Stimulated activated memory B cell treated with anti-CD40 and anti-IgM and Interleukin-4, amounts not matched to agents 10 μg/mL and 1 μg/mL and 100 μg/mL, for 72 hours (primary cell): ENCODE measurements at places on chromosomes 16 and 17.

GRCh38 chr16:324451-325334 is 27.8 kb downstream of the AXIN1 start:
- peak; percentile 66 for ATAC-seq
- H3K36me3 ChIP-seq: peaks cover 6% of the 10 kb centered on the region
- peaks cover 51% of the 10 kb centered on the region for H3K4me1 ChIP-seq
- H3K27me3 ChIP-seq: no peaks in the 10 kb centered on the region
- peak overlapping the region; percentile 60 for H3K27ac ChIP-seq

DNA sequence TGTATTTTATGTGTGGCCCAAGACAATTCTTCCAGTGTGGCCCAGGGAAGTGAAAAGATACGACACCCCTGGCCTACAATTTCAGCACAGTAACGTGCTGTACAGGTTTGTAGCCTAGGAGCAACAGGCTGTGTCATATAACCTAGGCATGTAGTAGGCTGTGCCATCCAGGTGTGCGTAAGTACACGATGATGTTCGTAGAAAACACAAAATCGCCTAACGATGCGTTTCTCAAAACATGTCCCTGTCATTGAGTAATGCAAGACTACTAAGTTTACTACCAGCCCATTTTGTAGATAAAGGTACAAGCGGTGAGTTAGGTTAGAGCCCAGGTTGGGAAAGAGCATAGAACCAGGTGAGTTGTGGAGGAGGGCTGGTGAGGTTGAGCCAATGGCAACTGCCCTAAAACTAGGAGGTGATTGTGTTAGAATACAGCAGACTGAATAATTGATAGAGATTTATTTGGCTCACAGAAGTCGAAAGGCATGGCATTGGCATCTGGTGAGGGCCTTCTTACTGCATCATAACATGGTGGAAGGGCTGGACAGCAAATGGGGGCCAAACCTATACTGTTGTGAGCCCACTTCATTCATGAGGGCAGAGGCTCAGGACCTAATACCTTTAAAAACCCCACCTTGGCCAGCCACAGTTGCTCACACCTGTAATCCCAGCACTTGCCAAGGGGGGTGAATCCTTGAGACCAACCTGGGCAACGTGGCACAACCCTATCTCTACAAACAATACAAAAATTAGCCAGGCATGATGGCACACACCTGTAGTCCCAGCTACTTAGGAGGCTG is 4.2 kb downstream of the EIF1 start:
- ATAC-seq: no peak
- H3K27me3 ChIP-seq: no peaks in the 10 kb centered on the region
- H3K4me1 ChIP-seq: peaks cover 36% of the 10 kb centered on the region
- no peak overlapping the region for H3K4me3 ChIP-seq
- H3K36me3 ChIP-seq: peaks cover 52% of the 10 kb centered on the region

DNA sequence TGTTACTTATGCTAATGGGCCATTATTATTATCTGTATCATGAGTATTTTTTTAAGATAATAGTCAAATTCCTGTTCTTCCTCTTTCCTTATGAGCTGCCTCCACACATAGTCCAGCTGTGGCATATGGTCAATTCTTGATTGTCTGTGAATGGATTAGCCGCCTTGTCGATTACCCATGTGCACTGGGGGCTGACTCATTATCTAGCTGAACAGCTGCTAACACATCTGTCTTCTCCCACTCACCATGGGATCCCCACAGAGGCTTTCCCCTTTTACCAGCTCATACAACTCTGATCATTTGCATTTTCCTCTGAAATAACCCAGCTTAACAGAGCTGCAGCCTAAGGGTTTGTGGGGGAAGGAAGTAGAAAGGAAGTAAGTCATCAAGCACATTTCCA is 915.0 kb downstream of the CDH11 start:
- no peaks in the 10 kb centered on the region for H3K36me3 ChIP-seq
- no peak for ATAC-seq
- no peak overlapping the region for H3K27ac ChIP-seq
- H3K27me3 ChIP-seq: no peaks in the 10 kb centered on the region
- H3K4me3 ChIP-seq: no peak overlapping the region

DNA sequence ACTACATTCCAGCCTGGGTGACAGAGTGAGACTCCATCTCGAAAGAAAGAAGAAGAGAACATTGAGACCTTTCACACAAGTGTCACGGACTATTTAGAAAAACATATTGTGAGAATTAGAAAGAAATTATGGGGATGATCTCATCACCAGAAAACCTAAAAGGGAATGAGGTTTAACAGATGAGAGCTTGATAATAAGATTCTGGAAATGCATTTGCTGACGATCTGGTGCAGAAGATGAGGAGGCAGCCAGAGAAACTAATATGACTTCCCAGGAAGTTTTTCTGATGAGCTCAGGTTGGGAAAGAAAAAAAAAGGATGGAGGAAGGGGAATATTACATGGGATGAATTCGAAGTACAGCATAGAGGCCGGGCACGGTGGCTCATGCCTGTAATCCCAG is 10.8 kb upstream of the APOH start:
- no peaks in the 10 kb centered on the region for H3K36me3 ChIP-seq
- no peak overlapping the region for H3K27ac ChIP-seq
- no peaks in the 10 kb centered on the region for H3K4me1 ChIP-seq
- no peak overlapping the region for H3K4me3 ChIP-seq
- no peaks in the 10 kb centered on the region for H3K27me3 ChIP-seq

DNA sequence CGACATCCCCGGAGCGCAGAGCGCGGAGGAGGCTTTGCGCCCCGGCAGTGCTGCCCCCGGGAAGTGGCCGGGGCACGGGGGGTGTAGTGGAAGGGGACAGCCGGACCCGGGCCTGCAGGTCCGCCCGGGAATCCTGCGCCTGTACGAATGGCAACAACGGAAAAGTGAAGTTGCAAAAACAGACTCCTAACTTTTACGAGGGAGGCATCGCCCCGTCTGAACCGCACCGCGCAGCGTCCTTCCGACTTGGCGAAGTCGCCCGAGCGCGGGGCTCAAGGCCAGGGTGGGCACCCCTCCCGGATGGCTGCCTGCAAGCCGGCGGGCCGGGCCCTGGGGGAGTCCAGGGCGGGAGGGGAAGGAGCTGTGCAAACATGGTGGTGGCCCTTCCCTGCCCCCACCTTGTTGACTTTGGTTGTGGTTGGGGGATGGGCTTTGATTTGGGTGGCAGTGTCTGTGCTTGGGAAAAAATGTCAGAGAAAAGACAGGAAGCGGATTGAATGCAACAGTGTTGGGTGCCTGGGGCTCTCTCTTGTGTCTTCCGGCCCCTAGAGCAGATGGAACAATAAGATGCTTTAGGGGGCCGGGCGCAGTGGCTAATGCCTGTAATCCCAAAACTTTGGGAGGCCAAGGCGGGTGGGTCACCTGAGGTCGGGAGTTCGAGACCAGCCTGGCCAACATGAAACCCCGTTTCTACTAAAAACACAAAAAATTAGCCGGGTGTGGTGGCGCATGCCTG is 675 bp downstream of the RNF213 start:
- ATAC-seq: peak; percentile 38
- no peaks in the 10 kb centered on the region for H3K27me3 ChIP-seq
- peaks cover 11% of the 10 kb centered on the region for H3K36me3 ChIP-seq
- peak overlapping the region; percentile 90 for H3K27ac ChIP-seq
- peak overlapping the region; percentile 77 for H3K4me3 ChIP-seq

DNA sequence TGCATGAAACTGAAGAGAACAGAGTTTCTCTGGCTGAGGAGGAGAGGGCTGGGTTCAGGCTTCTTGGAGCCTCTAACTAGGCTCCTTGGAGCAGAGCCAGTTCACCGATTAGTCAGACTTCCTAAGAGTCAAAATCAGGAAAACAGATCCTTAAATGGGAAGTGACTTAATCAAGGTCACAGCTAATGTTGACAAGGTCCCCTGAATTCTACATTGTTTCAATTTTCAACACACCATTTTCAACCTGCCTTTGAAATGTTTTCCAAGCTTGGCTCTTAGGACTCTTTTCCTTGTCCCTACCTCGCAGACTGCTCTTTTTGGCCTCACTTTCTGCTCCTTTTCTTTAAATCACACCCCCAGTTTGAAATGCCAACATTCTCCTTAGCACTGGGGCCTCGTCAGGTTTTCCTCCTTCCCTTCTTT is 16.3 kb downstream of the MYL4 start:
- no peak overlapping the region for H3K27ac ChIP-seq
- peaks cover 13% of the 10 kb centered on the region for H3K27me3 ChIP-seq
- no peak overlapping the region for H3K4me3 ChIP-seq
- peaks cover 23% of the 10 kb centered on the region for H3K4me1 ChIP-seq

- no peak overlapping the region for H3K4me3 ChIP-seq
- peaks cover 10% of the 10 kb centered on the region for H3K36me3 ChIP-seq
- ATAC-seq: no peak
- H3K27me3 ChIP-seq: no peaks in the 10 kb centered on the region
- peaks cover 22% of the 10 kb centered on the region for H3K4me1 ChIP-seq
- H3K27ac ChIP-seq: no peak overlapping the region
Observed at GRCh38 chr17:55166506-55166905, 98.3 kb upstream of the HLF start.

DNA sequence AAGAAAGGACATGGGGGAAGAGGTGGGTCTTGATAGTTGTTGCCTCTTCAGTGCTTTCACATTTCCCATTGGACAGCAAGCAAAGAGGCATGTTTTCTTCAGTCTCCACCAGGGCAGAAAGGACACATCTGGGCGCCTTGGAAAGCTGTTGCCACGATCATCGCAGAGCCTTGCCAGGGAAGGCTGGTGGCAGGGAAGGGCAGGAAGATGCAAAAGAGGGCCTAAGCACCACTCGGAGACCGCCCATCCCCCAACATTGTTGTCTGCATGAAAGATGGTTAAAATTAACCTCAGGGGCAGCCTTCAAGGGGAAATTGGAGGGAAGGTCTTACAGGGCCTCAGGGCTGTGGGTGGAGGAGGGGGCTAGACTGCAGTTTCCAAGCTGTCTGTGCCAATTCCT is 114.2 kb downstream of the SOX9 start:
- no peak overlapping the region for H3K4me3 ChIP-seq
- H3K27me3 ChIP-seq: peaks cover 10% of the 10 kb centered on the region
- no peak overlapping the region for H3K27ac ChIP-seq
- no peaks in the 10 kb centered on the region for H3K36me3 ChIP-seq

GRCh38 chr17:76208120-76208519 is 32.2 kb downstream of the RNF157 start:
- H3K4me3 ChIP-seq: no peak overlapping the region
- H3K27ac ChIP-seq: no peak overlapping the region
- H3K4me1 ChIP-seq: no peaks in the 10 kb centered on the region

DNA sequence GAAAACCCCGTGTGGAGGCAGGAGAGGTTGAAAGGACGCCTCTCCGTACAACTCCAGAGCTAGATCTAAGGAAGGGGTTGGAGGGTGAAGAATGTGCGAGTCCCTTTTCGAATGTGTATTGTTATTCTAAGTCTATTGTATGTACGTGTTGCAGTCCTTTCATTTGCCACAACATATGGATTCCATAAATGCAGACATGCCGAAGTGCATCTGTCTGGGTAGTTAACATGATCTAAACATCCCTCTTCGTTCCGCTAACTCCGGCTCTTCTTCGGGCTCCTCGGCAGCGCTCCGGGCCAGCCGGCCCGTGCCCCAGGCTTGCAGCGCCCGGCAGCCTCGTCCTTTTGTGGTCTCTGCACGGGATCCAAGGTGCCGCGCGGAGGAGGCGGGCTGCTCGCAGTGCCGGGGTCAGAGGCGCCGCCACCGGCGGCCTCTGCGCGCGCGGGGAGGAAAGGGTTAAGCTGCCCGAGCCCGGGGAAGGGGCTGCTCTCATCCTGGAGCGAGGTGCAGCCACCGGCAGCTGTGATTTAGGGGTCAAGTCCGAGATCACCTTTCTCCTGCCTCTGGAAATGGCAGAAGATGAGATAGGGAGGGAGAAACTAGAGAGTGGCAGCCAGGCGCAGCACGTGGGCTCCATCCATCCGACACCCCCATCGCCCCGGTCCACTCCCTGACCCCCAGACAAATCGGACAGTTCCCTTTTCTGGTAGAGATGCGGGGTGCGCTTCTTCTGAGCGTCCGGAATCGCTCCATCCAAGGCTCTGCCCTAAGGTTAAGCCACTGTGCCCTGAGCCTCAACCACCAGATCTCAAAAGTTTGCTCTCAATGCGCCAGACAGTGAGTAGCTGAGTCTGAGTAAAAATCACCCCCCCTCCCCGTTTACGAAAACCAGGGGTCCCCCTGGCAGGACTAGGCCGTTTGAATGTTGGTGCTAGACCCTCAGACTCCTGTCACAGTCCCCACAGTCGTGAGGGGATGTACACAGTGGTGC is 15.1 kb upstream of the ZFHX3 start:
- ATAC-seq: no peak
- no peak overlapping the region for H3K27ac ChIP-seq
- H3K4me3 ChIP-seq: no peak overlapping the region
- no peaks in the 10 kb centered on the region for H3K36me3 ChIP-seq
- peaks cover 85% of the 10 kb centered on the region for H3K27me3 ChIP-seq

DNA sequence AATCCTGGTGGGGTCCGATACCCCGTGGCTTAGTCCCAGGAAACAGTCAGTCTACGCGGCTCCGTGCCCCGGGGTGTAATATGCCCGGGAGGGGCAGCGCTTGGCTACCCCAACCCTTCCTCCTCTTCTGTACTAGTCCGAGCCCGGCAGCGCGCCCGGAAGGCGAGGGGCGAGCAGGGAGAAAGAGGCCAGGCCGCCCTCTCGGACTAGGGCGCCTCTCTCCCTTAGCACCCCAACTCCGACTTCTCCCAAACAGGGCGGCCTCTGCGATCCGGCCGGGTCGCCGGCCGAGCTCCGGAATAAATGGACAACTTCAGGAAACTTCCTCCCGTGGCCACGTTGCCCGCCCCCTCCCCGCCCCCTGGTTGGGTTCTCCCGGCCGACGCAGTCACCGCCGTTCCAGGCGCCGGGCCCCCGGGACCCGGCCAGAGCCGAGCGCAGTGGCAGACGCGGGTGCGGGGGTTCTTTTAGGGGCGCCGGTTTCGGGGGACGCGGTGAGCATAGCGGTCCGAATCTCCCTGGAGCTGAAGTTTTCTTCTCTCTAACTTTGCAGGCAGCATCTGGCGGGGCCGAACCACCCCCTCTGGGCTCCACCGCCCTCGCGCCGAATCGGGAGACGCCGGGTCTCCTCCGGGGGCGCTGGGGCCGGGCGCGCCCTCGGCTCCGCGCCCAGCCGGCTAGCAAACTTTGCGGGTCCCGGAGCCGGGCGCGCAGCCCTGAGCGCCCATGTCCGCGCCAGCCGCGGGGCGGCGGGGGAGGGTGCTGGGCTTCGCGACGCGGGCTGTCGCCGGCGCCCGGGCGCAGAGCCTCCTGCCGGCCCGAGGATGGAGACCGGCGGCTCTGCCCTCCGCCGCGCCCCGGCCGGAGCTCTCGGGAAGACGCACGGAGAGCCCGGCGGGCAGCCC is at the start of gene SDK2:
SDK2 (minus strand) TSS at position 301 of the 905 bp plus-strand sequence. CDS start 357 bp downstream, outside the sequence.
- ATAC-seq: peak; percentile 58
- H3K4me1 ChIP-seq: peaks cover 39% of the 10 kb centered on the region
- peak within 1 kb of the TSS; percentile 71 for H3K27ac ChIP-seq
- no peaks in the 10 kb centered on the region for H3K27me3 ChIP-seq
- no peaks in the 10 kb centered on the region for H3K36me3 ChIP-seq
- H3K4me3 ChIP-seq: peak within 1 kb of the TSS; percentile 81

GRCh38 chr17:70130289-70130688 is 39.0 kb upstream of the KCNJ2 start:
- ATAC-seq: no peak
- no peak overlapping the region for H3K27ac ChIP-seq
- H3K4me3 ChIP-seq: no peak overlapping the region
- no peaks in the 10 kb centered on the region for H3K27me3 ChIP-seq
- no peaks in the 10 kb centered on the region for H3K4me1 ChIP-seq
- H3K36me3 ChIP-seq: no peaks in the 10 kb centered on the region
